ENCODE measurements at places on chromosomes 1 and 21.
A peak's percentile ranks its signal among the peaks of the same experiment; 100 is the strongest.

- no peak for DNase-seq
Measured at GRCh38 chr1:77929806-77930205, 41.4 kb downstream of the NEXN start.

DNA sequence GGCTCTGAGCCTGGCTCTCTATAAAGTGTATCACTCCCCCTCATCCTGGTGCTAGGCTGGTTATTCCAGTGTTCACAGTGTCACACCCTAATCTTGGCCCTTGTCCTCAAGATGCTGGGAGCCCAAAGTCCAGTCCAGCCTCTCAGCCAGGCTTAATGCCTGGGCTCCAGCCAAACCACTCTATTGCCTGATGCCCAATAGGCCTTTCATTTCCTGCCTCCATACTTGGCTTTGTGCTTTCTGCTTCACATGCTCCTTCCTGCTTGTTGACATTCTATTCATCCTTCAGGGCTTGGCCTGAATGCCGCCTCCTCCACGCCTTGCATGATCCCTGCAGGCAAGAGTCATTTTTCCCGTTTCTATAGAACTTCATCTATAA lies 1.7 kb downstream of the KLHDC8A start:
- no peak for DNase-seq

- DNase-seq, result no peak
Measured at GRCh38 chr1:115717541-115717940, 51.0 kb downstream of the CASQ2 start.

DNA sequence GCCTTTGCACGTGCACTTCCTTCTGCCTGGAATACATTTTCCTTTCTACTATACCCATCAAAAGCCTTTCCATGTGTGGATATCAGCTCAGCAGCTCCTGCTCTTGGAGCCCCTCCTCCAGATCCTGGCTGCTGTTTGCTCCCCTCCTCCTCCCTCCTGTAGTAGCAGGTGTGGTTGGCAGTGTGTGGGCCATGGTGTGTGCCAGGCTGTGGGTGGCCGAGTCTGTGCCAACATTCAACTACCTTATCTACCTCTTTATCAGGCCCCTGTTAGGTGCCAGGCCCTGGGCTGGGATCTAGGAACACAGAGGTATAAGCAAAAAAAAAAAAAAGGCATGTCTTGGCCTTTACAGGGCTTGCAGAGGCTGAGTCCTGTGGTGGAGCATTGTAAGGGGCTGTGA lies 180.6 kb upstream of the JUN start:
- no peak for DNase-seq

- DNase-seq, result peak; percentile 26
Measured at GRCh38 chr1:234970731-234971476, 157.7 kb downstream of the TOMM20 start.

- DNase-seq, result no peak
Measured at GRCh38 chr1:234437423-234438171, 41.4 kb downstream of the TARBP1 start.

DNA sequence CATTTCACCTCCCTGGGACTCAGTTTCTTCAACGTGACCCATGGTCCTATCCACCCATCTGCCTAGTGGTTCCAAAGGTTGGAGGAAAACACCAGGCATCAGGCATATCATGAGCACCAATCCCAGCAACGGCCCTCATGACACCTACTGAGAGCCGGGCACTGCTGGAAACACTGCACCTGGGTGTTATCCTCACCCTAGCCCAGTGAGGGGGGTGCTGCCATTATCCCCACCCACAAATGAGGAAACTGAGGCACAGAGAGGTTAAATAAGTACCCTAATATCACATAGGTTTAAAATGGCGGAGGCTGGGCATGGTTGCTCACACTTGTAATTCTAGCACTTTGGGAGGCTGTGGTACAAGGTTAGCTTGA lies 206.9 kb downstream of the MATN1 start:
- DNase-seq, result no peak

DNA sequence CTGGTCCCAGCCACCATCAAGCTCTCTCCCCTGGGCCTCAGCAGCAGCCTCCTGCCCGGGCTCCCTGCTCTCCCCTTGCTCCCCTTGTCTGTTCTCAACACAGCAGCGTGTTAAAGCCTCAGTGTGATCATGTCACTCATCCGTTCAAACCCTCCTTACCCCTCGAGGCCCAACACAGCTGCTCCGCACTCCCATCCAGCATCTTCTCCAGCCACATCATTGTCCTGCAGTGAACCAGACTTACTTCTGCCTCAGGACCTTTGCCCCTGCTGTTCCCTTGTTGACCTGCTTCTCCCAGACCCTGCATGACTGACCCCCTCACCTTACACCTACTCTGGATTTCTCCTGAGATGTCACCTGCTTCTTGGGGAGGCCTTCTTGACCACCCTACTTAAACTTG lies 13.3 kb downstream of the CDK18 start:
- no peak for DNase-seq

DNA sequence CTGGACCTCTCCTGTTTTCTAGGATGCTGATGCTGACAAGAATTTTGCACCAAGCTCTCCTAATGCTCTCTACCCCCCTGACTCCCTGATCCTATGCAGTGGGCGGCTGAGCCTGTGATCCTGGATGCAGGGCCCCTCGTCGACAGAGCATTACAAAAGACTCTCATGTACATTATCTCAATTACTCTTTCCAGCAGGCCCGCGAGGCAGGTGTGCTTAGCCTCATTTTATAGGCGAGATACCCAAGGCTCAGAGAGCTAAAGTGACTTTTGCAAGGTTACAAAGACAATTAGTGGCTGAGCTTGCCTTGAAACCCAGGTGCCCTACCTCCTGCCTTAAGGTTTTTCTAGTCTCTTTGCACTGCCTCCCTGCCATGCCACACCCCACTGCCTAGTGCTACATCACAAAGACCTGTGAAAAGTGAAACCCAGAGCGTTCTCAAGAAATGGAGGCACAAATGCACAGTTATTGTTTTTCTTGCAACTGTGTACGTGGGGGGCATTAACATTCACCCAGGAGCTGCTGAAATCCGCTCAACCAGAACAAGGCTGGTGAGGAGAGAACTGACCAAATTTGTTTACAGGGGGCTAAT lies 10.0 kb upstream of the C8A start:
- DNase-seq, result no peak

- no peak for DNase-seq
Measured at GRCh38 chr1:913491-914130, 10.1 kb upstream of the SAMD11 start.

DNA sequence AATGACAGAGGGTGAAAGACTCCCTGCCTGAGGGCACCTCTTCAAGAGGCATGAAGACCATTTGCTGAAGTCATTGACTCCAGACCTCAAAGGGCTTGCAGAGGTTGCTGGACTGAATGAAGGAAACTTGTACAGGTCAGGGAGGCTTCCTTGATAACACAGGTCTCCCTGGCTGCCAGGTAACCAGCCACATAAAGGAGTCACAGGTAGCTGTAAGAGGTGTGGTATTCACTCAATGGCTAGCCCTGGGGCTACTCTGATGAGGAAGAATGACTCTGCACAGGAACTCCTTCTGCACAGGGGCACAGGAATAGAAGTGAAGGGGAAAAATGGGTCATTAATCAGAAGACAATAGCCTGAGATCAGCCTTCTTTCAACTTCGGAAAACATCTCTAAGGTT lies 187.5 kb downstream of the LMX1A start:
- DNase-seq, result no peak

- no peak for DNase-seq
Measured at GRCh38 chr1:41768583-41768982, 150.1 kb downstream of the HIVEP3 start.

DNA sequence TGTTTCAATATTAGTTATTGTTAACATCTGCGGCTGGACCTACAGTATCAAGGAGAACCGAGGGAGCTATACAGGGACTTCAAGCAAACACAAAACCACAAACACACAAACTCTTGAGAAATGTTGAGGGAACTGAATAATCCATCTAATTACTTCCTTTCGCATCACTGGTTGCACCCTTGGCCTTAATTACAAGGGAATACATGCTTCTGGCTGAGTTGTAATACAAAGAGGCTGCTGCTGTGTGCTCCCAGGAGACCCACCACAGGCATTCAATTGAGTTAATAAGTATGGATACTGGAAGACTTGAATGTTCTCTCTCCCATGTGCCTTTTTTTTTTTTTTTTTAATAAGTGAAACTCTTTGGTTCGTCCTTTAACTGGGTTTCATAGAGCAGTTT lies 16.8 kb upstream of the SMYD2 start:
- no peak for DNase-seq

- DNase-seq, result no peak
Measured at GRCh38 chr21:16287046-16287445, 557.3 kb downstream of the USP25 start.

GRCh38 chr1:213564215-213564659 lies 423.5 kb upstream of the PROX1 start:
- peak; percentile 25 for DNase-seq

DNA sequence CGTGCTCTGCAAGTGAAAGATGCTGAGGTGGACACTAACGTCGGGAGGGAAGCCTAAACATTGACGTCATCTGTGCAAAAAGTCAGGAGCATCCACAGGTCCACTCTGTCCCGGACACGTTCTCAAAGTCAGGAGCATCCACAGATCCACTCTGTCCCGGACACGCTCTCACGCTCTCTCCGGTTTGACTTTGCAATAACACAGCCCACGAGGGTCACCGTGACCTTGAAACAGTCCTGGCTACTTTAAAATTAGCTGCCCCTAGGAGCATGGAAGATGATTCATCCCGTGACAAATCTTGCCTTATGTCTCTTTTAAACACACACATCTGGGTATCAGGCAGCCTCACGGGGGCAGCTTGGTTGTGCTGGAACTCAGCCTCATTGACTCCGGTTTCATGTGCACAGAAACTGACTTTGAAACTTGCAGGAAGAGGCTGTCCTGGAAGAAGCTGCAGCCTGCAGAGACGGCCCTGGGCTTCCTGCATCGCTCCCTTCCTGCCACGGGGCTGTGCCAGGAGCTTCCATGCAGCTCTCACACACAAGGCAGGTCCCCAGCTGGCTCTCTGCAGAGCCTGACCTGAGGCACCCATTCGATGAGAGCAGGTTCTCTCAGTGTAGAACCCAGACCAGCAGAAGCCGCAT lies 18.1 kb upstream of the COL18A1 start:
- no peak for DNase-seq

GRCh38 chr1:109990302-109990653 lies 5.7 kb downstream of the AHCYL1 start:
- no peak for DNase-seq

DNA sequence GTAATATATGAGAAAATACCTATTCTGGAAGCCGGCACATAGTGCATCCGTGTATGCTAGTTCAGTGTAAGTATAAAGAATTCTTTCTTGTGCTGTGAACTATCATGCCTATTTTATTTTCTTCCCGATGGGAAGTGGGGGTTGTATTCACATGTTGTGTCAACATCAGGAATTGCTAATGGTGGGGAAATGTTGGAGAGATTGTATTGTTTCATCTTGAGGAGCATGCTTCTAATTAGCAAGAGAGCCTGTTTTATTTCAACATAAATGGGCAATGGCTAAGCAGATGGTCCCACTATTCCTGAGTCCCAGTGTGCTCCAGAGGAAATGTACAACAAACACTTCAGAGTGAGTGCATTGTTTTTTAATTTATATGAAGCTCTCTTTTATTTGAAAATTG lies 485.2 kb downstream of the PLPP3 start:
- no peak for DNase-seq

DNA sequence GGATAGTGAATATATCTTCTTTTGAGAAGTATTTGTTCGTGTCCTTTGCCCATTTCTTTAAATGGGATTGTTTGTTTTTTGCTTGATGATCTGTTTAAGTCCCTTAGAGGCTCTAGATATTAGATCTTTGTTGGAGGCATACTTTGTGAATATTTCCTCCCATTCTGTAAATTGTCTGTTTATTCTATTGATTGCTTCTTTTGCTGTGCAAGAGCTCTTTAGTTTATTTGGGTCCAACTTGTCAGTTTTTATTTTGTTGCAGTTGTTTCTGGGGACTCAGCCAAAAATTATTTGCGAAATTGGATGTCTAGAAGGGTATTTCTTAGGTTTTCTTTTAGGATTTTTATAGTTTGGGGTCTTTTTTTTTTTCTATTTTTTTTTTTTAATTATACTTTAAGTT lies 302.8 kb downstream of the NCAM2 start:
- no peak for DNase-seq

- DNase-seq, result no peak
Measured at GRCh38 chr1:173823781-173824314, 625 bp upstream of the DARS2 start.

DNA sequence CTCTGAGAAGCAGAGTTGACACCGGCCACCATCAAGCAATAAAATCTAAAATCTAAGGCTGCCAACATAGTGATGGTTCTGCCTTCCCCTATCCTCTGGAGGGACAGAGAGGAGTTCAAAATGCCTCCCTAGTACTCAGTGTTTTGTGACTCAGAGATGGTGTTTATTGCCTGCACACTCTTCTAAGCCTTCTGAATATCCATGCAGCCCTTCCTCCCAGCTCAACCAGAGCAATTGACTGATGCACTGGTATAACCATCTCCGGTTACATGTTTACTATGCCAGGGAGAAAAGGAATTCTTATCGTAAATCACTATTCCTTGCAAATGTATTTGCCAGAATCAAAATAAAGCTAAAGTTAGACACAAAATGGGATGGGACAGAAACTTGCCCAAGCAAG lies 132.9 kb upstream of the RAB4A start:
- DNase-seq, result no peak

GRCh38 chr1:171898941-171899340 lies 57.6 kb downstream of the DNM3 start:
- DNase-seq, result peak; percentile 19

GRCh38 chr1:29983321-29983720 lies 740.1 kb downstream of the MATN1 start:
- no peak for DNase-seq

GRCh38 chr1:245160288-245160687 lies 5.5 kb downstream of the KIF26B start:
- DNase-seq, result no peak

DNA sequence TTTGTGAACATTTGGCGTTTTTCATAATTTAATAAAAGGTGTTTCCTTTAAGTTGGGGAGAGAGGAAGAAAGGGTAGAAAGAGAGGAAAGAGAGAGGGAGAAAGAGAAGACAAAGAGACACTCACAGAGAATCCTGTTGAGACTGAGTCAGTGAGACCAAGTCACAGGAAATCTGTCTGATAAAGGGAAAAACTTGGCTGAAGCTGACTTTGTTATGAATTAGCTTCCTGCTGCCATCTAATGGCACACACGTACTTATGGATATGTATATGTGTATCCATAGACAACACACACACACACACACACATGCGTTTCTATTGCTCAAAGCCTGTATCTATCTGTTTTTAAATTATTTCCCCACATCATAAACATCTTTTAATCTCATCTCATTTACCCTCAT lies 42.5 kb upstream of the DISC1 start:
- peak; percentile 27 for DNase-seq

GRCh38 chr1:71738256-71738655 lies 544.1 kb downstream of the NEGR1 start:
- DNase-seq, result no peak

- DNase-seq, result peak; percentile 55
Measured at GRCh38 chr1:203871114-203871880, 9.9 kb downstream of the SNRPE start.

GRCh38 chr1:54518489-54518888 lies 29.5 kb upstream of the ACOT11 start:
- no peak for DNase-seq

- no peak for DNase-seq
Measured at GRCh38 chr1:204751883-204752687, 66.5 kb upstream of the LRRN2 start.

- DNase-seq, result no peak
Measured at GRCh38 chr1:181104790-181105133, 16.3 kb downstream of the IER5 start.

Data from NCI-H2081 treated with DMSO at 0.1 percent for 48 hours (cell line).